ENCODE measurements at places on chromosomes 16 and 17.

DNA sequence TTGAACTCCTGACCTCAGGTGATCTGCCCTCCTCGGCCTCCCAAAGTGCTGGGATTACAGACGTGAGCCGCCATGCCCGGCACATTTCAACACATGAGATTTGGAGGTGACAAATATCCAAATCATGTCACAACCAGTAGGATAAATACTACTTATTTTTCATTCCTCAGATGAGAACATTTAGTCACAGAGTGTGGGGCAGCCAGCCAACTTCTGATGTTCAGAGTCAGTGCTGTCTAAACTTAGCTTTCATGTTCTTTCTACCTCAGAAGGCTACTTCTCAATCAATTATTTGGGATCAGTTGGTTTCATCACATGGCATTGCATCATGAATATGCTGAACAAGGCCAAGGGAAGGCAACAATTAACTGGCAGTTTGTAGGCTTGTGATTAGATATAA is 134.5 kb downstream of the CDH13 start:
- DNase-seq: no peak

DNA sequence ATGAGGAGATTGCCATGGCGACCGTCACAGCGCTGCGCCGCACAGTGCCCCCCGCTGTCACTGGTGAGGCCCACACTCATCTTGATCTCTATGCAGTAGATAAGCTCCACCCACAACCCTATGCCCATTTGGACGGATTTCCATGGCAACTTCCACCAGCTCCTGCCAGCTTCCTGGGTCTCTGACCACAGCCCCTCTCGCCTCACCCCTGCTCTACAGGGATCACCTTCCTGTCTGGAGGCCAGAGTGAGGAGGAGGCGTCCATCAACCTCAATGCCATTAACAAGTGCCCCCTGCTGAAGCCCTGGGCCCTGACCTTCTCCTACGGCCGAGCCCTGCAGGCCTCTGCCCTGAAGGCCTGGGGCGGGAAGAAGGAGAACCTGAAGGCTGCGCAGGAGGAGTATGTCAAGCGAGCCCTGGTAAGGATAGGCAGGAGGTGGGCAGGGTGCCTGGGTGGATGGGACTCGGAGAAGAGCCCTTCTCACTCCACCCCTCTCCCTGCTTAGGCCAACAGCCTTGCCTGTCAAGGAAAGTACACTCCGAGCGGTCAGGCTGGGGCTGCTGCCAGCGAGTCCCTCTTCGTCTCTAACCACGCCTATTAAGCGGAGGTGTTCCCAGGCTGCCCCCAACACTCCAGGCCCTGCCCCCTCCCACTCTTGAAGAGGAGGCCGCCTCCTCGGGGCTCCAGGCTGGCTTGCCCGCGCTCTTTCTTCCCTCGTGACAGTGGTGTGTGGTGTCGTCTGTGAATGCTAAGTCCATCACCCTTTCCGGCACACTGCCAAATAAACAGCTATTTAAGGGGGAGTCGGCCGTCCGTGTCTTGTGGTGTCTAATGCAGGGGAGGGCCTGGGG is 4.3 kb downstream of the ALDOA start:
- DNase-seq: no peak

DNA sequence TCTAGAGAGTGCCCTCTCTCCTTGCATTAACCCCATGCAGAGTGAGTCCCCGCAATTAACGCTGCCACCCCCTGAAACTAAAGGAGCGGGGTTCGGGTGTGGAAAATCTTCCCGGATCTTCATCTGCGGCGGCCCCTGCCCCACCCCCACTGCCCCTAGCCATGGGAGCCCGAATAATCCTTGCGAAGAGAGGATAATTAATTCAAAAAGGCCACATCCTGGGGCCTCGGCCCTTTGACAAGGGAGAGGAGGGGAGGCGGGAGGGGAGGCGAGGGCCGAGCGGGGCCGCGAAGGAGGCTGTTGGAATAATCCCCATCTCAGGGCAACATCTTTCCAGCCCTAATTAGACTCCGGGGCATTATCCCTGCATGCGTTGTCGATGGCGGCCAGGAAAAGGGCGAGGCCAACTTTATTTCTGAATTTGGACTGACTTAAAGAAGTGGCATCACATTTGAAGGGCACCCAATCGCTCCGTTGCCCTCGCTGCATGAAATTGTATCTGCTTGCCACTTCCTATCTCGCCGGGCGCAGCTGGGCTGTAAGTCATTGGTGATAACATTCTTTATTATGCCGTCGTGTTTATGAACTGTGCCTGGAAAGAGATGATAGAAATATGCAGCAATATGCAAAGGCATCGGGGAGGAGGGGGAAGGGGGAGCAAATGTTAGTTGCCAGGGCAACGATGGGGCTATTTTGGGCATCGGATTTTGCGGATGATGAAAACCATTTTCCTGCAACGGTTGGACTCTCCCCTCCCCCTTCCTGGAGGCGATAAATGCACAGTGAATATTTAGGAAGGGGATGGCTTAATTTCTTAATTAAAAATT is 387.1 kb upstream of the TNRC6C start:
- DNase-seq: no peak

DNA sequence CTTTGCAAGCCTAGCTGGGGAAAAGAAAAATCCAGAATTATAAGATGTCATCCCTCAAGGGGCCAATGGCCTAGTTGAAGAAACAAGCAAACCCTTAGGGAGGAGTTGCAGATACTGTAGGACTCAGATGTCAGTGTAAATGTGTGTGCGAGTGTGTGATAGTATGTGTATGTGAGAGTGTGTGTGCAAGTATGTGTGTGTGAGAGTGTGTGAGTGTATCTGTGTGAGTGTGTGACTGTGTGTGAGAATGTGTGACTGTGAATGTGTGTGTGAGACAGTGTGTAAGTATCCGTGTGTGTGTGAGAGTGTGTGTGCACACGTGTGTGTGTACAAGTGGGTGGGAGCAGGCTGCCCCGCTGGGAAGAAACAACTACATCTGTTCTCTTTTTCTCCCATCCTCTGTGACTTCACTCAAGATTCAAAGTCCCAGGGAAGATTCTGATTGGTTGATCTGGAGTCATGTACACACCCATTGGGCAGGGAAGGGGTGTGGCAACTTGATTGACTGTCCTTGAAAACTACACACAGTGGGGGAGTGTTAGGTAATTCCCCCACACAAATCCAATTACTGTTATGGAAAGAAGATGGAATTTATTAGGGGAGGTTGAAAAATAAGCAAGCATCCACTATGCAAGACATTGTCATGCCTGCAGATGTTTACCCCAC is 40.7 kb downstream of the IRX3 start:
- no peak for DNase-seq

GRCh38 chr17:64214950-64215349 is 48.1 kb downstream of the TEX2 start:
- DNase-seq: no peak

DNA sequence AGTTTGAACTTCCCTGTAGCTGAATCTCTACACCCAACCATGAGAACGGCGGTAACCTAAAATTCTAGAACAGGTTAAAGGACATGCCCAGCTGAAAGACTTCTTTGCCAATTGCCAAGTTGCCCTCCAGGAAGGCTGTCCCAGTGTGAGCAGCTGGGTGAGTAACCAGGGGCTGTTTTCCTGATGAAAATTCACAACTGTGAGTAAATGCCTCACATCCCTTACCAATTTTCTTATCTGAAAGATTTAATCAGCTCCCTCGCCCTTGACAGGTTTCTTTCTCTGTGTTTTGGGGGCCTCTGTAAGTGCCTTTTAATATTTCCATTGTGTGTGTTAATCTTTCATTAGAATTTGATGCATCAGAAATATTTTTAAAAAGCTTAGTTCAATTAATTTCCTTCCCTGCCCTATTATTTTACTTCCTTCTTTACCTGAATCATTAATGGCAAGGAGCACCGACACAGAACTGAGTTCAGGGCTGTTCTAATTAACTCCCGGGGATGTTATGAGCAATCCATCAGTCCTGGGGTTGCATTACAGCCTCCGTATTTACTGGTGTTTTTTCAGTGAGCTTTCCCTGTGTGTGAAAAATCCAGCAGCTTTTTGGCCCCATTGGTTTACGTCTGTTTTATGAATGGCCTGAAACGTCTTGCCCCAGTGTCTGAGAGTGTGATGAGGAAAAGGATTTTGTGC is 152.9 kb downstream of the CLEC16A start:
- no peak for DNase-seq

GRCh38 chr16:2180962-2181923 is 15.2 kb downstream of the CASKIN1 start:
- DNase-seq: no peak

DNA sequence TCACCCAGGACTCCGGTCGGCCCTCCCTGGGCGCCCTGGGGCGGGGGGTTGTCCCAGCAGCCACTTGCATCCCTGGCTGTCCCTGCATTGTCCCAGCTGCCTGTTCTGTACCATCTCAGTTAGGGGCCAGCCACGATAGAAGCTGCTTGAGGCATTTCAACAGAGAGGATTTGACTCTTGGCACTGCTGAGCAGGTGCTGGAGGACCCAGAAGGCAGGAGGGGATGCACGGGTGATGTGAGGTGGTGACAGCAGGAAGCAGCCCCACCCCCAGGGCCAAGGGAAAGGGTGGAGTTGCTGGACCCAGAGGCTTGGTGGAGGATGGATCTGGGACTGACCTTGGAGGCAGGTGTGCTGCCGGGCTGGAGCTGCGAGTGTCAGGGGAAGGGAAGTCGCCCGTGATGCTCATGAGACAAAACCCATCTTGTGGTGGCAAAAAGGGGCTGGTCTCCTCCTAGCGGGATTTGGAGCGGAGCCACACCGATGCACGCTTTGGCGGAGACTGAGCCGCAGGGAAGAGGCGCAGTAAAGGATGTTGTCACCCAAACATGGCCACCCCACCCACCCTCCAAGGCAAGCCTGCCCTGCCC is 188.0 kb upstream of the GSE1 start:
- no peak for DNase-seq

- peak; percentile 21 for DNase-seq
Measured at GRCh38 chr16:25060920-25061319, 45.8 kb upstream of the ARHGAP17 start.

DNA sequence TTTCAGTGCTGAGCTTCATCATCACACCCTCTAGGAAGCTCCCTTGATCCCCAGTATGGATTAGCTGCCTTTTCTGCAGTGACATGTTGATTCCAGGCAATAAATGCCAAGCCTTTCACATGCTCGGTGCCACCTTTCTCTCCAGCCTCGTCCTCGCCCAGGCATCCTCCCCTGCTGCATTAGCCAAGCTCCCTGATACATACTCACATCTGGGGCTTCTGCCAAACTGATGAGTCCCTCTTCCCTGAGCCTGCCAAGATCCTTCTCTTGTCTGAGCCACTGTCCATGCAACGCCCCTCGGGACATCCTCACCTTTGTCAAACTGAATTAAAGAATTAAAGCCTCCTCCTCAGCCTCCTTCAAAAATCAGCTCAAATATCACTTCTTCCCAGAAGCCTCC is 538.5 kb upstream of the CDH11 start:
- no peak for DNase-seq

DNA sequence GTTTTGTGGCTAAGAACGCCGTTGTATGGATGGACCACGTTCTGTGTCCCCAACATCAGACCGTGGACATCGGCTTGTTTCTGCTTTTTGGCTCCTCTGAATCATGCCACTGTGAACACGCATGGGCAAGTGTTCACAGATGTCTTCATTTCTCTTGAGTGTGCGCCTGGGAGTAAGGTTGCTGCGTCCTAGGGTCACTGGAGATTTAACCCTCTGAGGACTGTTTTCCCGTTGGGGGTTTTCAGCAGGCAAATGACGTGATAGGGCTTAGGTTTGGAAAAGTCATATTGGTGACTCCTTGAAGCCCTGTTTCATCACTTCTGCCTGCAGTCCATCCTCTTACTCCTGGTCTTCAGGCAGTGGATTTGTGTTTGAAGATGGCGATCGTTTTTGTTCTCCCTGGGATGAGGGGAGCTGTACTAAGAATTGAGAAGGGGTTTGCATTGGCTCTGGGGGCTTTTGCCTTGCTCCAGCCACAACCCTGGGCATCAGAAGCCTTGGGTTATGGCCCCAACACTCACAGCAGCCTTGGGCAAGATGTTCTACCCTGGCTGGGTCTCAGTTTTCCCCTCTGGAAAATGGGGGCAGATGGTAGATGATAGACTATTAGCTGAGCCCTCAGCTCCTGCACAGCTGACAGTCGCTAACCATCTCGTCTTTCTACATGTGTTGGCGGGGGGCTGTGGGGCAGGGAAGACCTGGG is 67.2 kb upstream of the CIBAR2 start:
- no peak for DNase-seq

- no peak for DNase-seq
Measured at GRCh38 chr17:43400943-43401717, 2.3 kb downstream of the ARL4D start.

GRCh38 chr16:15790458-15790857 is 66.4 kb downstream of the MYH11 start:
- DNase-seq: no peak

GRCh38 chr16:46832757-46833459 is 1.9 kb upstream of the C16orf87 start:
- no peak for DNase-seq

GRCh38 chr16:89506113-89506504 is 2.1 kb upstream of the SPG7 start:
- no peak for DNase-seq

DNA sequence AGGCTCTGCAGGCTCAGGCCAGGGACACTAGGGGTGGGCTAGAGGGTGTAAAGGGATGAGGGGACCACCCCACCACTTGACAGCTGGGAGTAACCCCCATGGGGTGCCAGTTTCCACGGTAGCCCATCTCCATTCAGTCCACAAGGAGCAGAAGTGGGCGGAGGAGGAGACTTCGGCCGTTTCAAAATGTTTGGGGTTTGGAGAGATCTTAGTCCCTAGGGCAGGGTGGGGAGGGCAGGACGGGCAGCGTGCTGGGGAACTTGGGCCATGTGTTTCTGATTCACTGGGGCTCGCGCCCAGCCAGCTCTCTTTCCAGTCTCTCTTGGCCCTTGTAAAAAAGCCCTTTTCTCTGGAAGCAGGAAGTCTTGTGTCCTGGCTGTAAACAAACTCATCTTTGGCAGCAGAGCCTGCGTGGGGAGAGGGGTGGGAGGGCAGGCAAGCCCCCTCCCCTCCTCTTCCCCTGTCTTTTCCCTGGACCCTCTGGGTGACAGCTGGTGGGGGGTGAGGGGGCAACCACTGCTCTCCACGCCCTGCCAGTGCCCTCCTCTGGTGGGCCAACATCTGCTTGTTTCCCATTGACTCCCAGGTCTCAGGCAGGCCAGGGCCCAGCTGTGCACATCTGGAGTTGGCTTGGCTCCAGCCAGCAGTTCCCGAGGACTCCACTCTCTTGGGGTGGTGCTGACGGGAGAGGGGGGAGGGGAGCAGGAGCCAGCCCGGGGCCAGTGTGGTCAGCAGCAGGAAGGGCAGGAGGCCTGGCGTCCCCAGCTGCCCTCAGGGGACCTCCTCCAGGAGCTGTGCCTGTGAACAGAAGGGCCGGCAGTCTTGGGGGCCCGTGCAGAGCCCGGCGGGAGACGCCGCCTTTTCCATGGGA is 8.1 kb downstream of the CYGB start:
- no peak for DNase-seq

- DNase-seq: peak; percentile 91
Measured at GRCh38 chr17:50372758-50373556, at the start of the genes EME1 and MRPL27. Gene EME1 (plus strand): TSS chr17:50373229. CDS start chr17:50375209, 1,980 bp downstream. Gene MRPL27 (minus strand): TSS chr17:50373184. CDS start chr17:50373170, 14 bp downstream.

- DNase-seq: no peak
Measured at GRCh38 chr16:12171706-12172105, 195.2 kb downstream of the SNX29 start.

DNA sequence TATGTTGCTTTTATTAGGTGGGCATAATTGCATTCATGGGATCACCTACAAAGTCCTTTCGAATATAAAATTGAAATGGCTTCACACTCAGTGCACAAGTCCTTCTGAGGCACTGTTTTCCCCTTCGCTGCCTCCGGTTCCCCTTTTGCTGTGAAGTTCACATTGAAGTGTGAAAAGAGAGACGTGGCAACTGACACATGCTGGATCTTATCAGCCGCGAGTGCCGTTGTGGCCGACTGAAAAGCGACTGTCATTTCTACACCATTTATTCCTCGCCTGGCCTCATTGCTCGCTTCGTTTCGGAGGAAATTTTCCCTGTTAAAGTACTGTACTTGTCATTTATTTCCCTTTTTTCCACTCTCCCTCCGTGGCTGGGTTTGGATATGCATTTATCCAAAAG is 423.5 kb downstream of the MAF start:
- DNase-seq: no peak
